ENCODE measurements at places on chromosomes 2 and 18.

GRCh38 chr2:102139851-102140250, 2.7 kb upstream of the IL1R1 start:
- DNase-seq = no peak

GRCh38 chr2:118913803-118914645, 28.0 kb upstream of the MARCO start:
- no peak for DNase-seq

DNA sequence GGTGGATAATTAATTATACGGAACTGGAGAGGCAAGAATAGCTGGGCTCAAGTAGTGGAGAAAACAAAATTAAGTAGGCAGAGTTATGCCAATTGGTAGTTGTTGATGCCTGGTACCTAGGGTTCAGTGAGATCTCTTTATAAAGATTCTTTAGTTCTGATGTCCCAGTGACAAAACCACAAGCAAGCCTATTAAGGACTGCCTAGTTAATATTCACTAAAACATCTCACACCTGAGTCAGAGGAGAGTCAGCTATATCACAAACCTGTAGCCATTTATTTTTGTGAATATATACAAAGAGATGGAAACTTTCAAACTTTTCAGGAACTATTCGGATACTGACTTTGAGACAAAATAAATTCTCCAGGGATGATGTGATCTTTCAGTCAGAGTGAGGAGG, 213.9 kb upstream of the CYP26B1 start:
- DNase-seq = no peak

GRCh38 chr2:97707362-97708047, 5.9 kb upstream of the ZAP70 start:
- no peak for DNase-seq

GRCh38 chr2:239506101-239506857, 105.5 kb upstream of the HDAC4 start:
- DNase-seq = no peak

- no peak for DNase-seq
These were observed 90.2 kb downstream of the CABLES1 start for GRCh38 chr18:23225503-23225902.

DNA sequence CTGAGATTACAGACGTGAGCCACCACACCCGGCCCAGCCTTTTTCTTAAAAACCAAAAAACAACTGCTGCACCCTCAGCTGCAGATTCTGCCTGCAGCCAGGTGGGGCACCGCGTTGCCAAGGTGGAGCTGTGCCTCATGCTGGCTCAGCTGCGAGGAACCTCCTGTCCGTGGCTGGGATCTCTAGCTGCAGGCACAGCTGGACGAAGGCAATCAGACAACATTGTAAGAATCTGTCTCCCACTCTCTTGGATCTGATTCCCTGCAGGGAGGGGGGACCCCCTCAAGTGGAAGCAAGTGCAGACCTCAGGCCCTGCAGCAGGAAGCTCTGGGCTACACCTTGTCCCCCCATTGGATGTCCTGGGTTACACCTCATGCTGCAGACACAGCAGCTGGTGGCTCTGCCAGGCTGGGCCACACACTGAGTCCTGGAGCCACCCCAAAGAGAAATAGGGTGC, 24.1 kb downstream of the CIDEA start:
- no peak for DNase-seq

DNA sequence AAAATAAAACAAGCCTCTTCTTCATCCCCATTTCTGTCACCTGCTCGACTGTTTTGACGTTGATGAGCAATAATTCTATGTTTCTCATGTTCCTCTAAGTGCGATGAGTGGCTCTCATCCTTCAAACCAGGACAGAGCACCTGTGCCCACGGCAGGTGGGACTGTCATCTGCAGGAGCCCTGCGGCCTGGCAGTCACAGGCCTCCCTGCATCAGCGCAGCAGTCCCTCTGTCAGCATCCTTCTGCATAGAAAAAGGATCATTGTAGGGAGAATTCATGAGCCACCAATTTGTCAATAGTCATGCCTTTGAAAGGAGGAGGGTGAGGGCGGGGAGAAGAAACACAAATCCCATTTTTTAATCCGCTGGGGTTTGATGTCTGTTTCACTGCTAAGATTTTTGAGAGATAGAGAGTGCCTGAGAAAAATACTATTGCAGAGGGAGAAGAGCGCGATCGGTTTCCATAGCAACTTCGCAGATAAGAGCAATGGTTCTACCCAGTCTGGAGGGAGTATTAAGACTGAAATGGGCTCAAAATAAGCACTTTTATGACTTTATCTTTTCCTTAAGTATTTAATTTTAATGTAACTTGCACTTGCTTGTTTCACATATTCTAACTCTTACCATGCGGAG, 234.3 kb upstream of the NCKAP5 start:
- DNase-seq = no peak

GRCh38 chr2:214801068-214801467, 8.4 kb downstream of the BARD1 start:
- DNase-seq = no peak
